ENCODE measurements at places on chromosomes 13 and 19.

DNA sequence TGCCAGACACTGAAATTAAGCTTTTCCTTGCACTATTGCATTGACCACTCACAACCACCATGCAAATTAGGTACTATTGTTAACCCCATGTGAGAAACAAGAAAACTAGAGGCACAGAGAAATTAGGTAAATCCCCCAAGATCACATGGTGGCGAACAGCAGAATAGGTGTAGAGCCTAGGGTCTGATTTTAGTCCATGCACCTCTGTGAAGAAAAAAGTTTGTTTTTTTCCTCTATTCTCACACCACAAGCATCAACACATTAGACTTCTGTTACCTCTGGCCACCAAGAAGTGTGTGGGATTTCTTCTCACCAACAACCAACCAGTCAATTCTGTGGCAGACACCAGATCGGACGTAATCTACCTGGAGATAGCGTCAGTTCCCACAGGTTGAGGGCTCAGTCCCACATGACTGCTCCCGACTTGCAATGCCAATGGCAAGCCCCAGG is 391.9 kb downstream of the COG6 start:
- no peak for DNase-seq

- DNase-seq = no peak
Observed at GRCh38 chr13:102039264-102039663, 362.6 kb downstream of the FGF14 start.

GRCh38 chr19:19871932-19872331 is 6.2 kb downstream of the ZNF253 start:
- DNase-seq = no peak

DNA sequence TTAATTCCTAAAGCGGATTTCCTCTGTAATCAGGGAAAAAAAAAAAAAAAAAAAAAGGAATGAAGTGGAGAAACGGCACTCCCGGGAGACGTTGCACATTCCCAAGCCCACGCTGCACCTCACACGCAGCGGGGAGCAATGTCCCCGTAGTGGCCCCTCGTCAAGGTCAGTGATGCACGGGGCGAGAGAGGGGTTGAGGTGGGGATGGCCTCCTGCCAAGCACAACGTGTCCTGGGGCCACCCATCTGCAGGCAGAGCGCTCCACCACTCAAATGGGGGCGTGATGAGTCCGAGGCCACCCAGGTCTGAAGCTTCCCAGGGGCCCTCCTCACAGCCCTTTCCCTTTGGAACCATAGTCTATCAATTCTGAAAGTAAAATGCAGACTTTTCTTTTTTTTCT is 15.1 kb downstream of the PLK5 start:
- no peak for DNase-seq

- DNase-seq = no peak
Observed at GRCh38 chr19:906480-906879, 6.5 kb downstream of the R3HDM4 start.

DNA sequence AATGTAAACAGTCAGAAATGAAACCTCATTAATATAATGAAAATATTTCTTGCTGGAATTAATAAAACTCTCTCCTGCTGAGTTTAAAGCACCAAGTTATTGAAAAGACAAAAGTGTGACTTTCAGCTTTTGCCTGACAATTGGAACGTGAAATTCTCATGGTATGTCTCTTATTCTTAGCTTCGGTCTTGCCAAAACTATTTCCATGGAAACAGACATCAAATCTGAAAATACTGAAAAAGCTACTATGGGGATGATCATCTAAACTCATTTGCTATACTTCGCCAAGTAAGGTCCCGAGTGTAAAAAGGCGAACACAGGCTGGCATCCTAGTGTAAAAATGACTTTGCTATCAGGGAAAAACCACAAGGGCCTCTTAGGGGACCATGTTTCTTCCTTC is 22.8 kb downstream of the HTR2A start:
- DNase-seq = no peak

DNA sequence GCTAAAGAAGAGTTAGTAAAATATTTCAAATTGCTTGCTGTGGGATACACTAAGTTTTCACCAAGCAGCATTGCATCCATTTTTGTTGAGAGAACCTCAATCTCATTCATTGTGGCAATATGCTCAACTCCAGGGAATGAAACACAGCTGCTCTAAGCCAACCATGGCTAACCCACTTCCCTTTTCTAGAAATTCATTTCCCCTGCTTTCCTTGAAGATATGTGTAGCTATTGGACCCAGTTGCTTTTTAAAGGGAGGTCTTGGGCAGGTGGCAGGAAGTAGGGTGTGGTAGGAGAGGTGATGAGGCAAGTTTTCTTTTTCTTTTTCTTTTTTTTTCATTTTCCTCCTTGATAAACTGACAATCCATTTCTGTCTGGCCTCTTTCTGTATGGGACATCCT is 452.2 kb downstream of the FGF14 start:
- no peak for DNase-seq

- no peak for DNase-seq
Observed at GRCh38 chr19:14428882-14429416, 4.2 kb upstream of the PKN1 start.

DNA sequence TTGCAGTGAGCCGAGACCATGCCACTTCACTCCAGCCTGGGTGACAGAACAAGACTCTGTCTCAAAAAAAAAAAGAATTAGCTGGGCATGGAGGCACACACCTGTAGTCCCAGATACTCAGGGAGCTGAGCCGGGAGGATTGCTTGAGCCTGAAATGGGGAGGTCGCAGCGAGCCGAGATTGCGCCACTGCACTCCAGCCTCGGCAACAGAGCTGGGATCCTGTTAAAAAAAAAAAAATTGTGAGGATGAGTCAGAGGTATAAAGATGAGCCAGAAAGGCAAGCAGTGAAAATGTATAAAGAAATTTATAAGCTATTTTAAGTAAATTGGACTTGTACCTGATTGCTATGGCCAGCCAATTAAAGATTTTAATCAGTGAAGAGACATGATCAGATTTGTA is 21.1 kb downstream of the KBTBD6 start:
- no peak for DNase-seq

- peak; percentile 25 for DNase-seq
Observed at GRCh38 chr19:45632468-45633196, 6.6 kb downstream of the EML2 start.

GRCh38 chr13:83220241-83220640 is 662.0 kb downstream of the SLITRK1 start:
- no peak for DNase-seq

GRCh38 chr19:2248136-2249009 is 750 bp upstream of the AMH start:
- no peak for DNase-seq

DNA sequence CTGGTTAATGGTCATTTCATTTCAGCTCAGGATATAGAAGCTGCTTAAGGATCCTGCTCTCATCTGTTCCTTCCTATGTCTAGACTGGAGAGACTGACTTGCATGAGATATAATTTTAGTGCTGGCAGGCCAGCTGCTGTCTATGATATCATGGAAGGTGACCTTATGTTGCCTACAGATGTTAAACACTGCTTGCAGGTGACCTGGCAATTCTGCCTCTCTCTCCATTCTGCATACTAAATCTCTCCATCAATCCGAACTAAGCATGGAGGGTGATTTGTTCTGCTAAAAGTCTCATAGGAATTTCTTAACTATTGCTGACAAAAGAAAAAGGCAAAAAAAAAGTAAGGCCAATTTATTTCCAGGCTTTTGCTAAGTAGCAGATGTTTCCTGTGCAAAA is 81.0 kb downstream of the CCNA1 start:
- no peak for DNase-seq

DNA sequence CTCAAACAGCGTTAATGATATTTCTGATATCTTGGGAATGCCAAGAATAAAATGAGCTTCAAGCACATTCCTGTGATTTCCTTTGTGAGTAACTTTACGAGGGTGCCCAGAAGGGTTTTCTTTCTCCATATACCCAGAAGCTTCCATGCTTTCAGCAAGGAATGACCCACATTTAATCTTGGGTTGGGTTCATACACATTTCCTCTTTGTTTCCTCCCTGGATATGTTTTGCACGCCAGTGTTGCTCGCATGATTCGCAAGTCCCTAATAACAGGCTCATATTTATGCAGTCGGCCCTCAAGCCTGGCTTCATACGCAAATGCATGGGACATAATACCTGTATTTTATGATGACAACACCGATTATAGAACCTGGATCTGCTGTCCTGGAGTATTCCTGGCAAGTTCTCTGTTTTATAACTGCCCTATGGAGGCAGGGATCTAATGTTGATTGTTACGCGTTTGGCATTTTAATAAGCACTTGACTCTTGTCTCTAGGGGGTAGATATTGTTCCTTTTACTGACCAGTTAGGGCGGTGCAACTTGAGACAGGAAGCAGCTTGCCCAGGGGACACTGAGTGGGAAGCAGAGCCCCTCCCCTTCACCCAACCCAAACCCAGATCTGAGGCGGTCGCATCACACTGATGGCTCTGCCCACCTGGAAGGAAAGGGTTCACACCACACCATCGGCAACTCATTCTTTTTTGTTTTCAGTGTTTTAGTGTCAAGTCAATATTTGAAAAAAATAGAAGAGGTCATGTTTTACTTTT is 220.4 kb upstream of the SOX1 start:
- no peak for DNase-seq

DNA sequence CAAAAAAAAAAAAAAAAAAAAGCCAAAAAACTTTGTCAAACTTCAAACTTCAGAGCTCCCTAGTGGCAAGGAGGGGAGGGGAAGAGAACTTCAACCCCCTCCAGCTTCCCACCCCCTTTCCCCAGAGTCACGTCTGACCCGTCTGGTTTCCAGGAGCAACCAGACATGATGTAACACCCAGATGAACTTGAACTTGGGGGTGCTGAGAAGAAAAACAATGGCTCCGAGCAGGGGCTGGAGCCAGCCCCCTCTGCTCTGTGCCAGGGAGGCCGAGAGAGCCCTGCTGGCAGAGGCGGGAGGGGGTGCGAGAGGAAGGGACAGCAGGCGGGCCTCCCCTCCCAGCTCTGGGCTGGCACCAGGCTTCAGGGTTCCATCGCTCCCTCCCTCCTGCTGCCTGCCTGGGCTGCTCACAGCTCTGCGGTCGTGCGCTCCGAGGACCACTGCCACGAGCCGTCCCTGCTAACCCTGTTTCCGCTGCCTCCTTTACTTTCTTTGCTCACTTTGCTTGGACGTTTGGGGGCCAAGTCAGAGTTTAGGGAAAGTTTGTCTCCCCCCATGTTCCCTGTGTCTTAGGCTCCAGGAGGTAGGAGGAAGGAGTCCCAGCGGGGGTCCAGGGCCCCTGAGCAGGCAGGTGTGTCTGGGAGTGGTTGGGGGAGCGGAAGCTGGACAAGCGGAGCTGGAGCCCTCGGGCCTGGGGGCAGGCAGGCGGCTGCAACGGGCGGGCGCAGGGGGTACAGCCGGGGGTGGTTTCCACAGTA is 11.1 kb downstream of the LYL1 start:
- DNase-seq = no peak

DNA sequence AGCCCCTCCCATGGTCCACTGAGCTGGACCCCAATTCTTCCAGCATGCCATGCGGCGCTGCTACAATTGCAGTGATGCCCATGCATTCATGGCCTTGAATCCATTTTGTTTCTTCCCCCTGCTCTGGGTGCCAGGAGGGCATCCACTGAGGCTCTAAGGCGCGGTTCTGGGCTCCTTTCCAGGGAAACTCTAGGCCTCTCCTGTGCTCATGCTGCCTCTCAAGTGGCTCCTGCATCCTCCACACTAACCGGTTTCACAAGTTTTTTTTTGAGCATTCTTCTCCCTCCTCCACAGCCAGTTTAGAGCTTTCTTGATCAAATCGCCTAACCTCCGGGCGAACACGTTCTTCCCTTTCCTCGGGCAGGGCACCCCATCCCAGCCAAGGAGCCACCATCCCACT is 69.1 kb upstream of the FLT1 start:
- no peak for DNase-seq

GRCh38 chr19:54475706-54476105 is 2.6 kb upstream of the CDC42EP5 start:
- no peak for DNase-seq

- no peak for DNase-seq
Observed at GRCh38 chr19:34649886-34650543, 26.9 kb downstream of the SCGB2B2 start.

- DNase-seq = no peak
Observed at GRCh38 chr13:40781717-40782116, 7.7 kb upstream of the SLC25A15 start.

DNA sequence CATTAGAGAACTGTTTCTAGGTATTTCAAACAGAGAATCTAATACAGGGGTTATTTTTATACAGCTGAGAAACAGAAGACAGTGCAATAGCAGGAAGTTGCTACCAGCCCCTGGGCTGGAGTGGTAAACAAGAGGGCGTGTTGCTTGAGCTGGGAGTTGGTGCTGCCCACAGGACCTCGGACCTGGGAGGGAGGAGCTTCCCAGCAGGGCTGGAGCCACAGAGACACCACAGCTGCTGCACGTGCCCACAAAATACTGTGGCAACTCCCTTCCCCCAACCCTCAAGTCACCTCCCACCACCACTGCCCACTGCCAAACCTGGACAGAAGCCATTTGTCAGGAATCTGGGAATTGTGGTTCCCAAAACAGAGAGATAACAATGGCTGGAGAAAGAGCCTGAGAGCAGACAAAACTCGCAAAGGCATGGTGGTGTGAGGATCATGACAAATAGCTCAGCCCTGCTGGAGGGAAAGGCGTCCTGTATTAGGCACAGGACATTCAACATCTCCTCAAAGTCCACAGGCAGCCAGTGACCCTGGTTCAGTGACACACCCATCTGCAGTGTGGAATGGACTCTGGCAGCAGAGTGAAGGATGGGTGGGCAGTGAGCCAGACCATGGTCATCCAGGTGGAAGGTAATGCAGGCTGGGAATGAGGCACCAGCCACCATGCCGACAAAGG is 57.2 kb downstream of the SPATA13 start:
- no peak for DNase-seq

GRCh38 chr19:10018263-10018662 is 5.0 kb downstream of the RDH8 start:
- no peak for DNase-seq

DNA sequence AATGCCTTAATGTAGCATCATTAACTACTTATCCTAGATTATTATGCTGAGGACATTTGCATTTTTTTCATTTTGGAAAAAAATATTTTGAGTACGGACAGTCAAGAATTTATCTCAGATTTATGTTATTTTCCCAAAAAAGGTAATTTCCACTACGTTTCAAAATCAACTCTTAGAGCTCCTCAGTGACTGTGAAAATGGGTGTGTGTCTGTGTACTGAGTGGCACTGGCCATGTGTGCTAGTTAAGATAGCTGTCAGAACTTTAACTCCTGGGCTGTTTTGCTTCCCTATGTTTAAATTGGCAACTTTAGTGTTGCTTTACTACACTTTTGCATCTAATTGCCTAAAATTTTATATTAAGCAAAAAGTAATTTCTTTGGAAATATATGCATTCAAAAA is 927.4 kb downstream of the EFNB2 start:
- no peak for DNase-seq

GRCh38 chr13:37448153-37448552 is 150.4 kb downstream of the POSTN start:
- no peak for DNase-seq

GRCh38 chr13:105278943-105279381 is 1256.5 kb downstream of the EFNB2 start:
- no peak for DNase-seq

GRCh38 chr13:87536499-87536898 is 134.7 kb upstream of the SLITRK5 start:
- no peak for DNase-seq
